ENCODE measurements at places on chromosomes 2 and 18.

DNA sequence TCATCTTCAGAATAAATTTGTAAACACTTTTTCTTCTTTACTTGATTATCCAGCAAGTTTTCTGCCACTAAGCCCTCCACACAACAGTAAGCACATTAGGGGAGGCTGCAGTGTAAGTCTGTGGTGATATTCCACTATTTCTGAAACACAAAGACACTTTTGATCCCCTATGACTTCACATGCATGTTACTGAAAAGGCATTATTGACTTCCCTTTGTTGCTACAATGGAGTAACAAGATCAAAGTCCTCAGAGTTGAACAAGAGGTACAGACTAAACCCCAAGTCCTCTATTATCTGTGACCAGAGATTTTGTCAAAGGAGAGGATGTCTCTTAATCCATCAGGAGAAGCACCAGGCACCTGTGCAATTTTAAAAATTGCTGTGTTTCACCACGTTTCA is 157.9 kb downstream of the CD226 start:
- DNase-seq = no peak

GRCh38 chr2:38362232-38362631 is 14.8 kb downstream of the ATL2 start:
- no peak for DNase-seq

GRCh38 chr18:44323125-44323524 is 357.6 kb upstream of the SETBP1 start:
- DNase-seq = no peak

GRCh38 chr18:24276994-24277393 is 120.6 kb downstream of the OSBPL1A start:
- DNase-seq = no peak

DNA sequence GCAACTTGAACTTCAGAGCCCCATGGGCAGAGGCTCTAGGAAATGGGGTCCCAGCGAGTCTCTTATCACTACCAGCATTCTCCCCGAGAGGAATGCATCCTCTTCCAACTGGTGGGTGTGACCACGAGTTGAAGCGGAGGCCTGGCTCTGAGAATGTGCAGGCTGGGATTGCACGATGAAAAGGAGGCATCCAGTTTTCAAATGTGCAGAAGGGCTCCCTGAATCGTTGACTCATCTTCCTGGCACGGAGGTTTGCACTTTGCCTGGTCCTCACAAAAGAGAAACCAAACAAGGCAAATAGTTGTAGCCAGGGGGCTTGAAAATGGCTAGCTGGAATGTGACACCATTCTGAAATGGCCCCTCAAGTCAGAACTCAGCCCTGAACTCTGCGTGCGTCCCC is 216.7 kb downstream of the GLI2 start:
- DNase-seq = no peak

DNA sequence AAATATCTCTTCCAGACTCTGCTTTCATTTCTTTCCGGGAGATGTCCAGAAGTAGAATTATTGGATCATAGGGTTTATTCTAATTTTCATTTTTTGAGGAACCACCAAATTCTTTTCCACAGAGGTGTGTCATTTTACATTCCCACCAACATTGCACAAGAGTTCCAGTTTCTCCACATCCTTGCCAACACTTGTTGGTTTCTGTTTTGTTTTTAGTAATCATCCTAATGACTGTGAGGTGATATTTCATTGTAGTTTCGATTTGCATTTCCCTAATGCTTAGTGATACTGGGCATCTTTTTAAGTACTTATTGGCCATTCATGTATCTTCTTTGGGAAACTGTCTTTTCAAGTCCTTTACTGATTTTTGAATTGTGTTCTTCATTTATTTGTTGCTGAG is 513.1 kb downstream of the PARD3B start:
- no peak for DNase-seq

GRCh38 chr2:157329524-157329923 is 3.9 kb upstream of the ERMN start:
- DNase-seq = no peak

DNA sequence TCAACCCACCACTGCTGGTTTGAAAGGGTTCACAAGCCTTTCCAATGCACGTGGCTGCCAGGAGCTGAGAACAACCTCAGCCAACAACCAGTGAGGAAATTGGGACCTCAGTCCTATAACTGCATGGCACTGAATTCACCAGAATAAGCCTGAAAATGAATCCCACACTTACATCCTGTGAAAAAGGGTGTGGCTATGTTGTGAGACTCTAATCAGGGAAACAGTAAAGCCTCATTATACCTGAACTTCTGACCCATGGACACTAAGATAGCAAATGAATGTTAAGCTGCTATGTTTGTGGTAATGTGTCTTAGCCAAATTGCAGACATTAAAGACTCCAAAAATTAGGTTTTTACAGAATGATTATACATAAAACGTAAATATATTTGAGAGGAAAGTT is 515.8 kb downstream of the IRS1 start:
- DNase-seq = no peak

DNA sequence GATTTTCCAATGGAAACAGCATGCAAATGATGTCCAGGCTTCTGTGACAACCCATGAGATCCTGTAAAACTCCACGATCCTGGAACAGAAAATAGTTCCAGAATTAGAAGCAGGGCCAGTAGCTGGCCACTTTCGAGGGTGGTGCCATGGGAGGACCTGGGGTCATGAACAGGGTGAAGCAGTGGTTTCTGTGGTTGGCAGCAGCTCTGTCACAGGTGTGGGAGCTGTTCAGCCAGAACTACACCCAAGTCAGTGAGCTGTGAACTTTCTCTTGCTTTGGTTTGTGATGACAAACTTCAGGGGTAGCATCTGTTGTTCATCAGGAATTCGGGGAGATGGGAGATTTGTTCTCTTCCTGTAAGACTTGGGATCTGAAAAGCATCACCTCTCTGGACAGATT is 314.4 kb upstream of the NT5C1B start:
- DNase-seq = no peak

DNA sequence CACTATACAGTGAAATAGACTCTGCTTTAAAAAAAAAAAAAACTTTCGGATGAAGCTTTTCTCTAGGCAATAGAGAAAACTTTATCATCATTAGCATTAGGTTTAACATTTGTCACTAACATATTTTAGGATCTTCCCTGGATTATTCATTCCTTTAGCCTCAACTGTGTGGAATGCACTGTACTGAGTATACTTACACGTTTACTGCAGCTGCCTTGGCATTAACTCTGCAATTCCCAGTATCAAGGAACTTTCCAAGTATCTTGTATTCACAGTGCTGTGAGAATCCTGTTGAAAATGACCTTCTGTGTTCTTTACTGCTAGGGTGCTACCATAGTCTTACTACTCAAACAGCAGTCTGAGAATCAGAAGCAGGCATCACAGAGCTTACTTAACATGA is 328.2 kb upstream of the COL3A1 start:
- no peak for DNase-seq

- DNase-seq = no peak
These were observed 11.4 kb upstream of the CNDP1 start for GRCh38 chr18:74522635-74523548.

DNA sequence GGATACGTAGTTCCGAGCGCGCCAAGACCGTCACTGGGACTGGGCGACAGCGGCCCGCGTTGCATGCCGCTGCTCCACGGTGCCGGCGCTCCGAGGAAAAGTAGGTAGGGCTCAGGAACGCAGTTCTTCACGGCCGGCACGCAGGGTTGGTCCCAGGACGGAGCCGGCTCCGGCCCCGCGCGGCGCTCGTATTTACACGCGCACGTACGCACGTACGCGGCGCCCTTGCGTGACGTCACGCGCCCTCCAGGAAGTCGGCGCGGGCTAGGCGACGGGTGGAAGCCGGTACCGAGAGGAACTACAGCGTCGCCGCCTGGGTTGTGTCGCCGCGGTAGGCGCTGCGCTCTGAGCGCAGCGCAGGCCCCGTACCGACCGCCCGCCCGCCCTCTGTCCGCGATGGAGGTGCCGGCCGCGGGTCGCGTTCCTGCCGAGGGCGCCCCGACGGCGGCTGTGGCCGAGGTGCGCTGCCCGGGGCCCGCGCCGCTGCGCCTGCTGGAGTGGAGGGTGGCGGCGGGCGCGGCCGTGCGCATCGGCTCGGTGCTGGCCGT is at the start of gene CTDP1:
CTDP1 (plus strand) TSS at position 252 of the 548 bp plus-strand sequence; CDS start at position 397, 145 bp downstream.
- peak; percentile 83 for DNase-seq

DNA sequence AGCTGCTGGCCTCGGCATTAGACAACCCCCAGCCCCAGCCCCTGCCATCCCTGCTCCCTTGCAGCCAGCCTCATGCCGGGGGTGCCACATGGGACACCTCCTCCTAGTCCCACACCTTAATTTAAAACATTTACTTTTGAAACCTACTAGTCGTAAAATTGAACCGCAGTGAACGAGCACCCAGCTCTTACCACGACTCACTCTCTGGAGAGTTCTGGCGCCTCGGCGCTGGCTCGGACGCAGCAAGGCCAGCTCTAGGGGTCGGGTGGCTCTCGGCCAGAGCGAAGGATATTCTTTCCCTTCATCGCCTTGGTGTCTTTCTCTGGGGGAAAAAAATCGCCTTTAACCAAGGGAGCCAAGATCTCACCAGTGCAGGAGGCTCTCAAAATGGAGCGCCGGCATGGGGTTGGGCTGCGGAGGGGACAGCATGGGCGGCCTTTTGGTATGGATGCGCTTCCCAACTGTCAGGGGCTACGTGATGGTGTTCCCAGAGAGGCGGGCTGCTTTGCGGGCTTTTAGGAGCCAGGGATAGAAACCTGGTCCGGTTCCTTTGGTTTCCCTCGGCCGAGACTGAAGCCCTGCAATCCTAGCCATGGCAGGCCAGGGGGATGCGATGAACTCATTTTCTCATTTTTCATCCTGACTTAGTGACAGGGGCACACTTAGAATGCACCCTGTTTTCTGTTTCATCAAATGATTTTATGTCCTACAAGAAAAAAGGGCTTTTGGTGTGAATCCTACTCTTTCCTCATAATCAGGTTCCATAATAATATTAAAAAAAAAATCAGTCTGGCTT is 2.0 kb downstream of the HPCAL1 start:
- DNase-seq = no peak

DNA sequence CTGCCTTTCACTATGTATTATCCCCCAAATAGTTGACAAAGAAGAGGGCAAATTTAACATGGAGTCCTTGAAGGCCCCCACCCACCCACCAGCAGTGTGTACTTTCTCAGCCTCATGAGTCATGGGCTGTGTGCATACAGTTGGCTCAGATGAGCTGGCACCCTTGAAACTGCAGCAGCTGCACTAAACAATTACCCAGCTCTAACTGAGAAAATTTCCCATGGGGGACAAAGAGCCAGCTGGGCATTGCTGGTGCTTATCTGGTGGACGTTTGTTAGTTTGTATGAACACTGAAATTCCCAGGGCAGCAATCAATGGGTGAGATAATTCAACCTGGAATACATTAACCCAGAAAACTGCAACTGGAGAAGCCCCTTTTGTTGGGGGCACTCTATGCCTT is 131.7 kb downstream of the GCA start:
- no peak for DNase-seq

DNA sequence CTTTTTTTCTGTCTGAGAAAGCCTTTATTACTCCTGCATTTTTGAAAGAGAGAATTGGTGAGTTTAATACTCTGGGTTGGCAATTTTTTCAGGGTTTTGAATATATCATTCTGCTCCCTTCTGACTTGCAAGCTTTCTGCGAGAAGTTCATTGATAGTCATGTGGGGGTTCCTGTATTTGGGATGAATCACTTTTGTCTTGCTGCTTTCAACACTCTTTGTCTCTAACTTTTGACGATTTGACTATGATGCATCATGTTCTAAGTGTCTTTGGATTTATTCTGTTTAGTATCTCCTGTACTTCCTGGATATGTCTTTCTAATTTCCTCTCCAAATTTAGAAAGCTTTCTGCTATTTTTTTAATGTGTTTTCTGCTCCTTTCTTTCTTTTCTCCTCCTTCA is 41.0 kb upstream of the SLC9A2 start:
- no peak for DNase-seq

GRCh38 chr2:109466674-109467575 is 146.8 kb downstream of the SEPTIN10 start:
- no peak for DNase-seq

DNA sequence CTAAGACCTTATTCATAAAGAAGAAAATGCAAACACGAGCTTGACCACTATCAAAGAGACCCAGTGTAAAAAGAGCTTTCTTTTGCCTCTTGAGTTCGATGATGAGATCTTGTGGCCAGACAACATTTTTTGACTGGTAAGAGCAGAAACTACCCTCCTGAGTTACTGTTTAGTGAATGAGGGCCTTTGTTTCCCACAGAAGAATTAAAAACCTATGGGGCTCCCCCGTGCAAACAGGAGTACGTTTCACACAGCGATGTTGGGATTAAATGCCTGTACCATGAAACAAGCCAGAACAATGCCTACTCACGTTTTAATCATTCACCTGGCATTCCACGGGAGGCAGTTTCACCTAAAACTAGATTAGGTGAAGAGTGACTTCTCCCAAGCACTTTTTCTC is 36.0 kb downstream of the MYCN start:
- no peak for DNase-seq

- DNase-seq = no peak
These were observed 63.5 kb upstream of the TTN start for GRCh38 chr2:178870703-178871102.

- no peak for DNase-seq
These were observed 17.7 kb upstream of the NFE2L2 start for GRCh38 chr2:177282181-177282641.

DNA sequence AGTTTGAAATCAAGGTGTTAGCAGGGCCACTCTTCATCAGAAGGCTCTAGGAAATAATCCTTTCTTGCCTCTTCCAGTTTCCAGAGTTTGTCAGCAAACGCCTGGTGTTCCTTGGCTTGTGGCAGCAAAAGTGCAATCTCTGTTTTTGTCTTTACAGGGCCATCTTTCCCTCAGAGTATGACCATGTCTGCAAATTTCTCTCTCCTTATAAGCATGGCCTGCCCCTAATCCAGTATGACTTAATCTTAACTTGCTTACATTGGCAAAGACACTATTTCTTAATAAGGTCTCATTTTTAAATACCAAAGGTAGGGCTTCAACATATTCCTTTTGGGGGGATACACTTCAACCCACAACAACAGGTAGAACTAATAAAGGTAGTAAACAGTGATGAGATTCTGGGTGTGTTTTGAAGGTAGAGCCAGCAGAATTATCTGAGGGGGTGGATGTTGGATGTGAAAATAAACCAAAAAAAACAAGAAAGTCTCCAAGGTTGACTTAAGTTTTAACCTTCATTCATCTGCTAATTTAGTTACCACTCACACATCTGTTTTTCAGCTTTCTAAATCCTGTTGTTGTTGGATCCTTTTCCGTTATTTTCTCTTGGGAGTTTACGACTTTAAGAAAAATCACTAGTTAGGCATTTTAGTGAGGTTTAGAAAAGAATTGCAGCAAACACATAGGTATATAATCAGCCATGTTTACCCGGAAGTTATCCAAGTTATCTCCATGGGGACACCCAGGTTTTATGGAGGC is 234.4 kb upstream of the FIGN start:
- DNase-seq = no peak

DNA sequence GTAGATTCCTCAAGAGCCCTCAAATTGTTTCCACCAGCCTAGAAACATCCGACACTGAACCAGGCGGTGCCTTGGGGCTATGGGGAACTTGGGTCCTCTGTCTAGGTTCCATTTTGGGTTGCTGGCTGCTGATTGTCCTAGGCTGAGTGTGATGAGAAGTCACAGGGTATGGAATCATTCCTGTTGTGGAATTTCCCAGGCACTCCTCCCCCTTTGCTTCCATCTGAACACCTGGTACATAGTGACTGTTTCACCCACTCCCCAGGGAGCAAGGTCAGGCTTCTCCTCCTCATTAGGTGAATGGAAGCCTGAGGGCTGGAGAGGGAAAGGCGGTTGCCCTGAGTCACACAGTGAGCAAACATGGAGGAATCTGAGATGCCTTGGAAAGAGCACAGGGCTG is 4.5 kb downstream of the KIF3C start:
- no peak for DNase-seq

- no peak for DNase-seq
These were observed 273.5 kb downstream of the CDH20 start for GRCh38 chr18:61606759-61607158.

GRCh38 chr2:204370172-204370718 is 175.0 kb upstream of the PARD3B start:
- DNase-seq = no peak

Measured in activated effector memory CD4-positive, alpha-beta T cell treated with Interleukin-2 at 50 U/mL for 16 hours (primary cell).